T-helper 1 cell (primary cell): ENCODE measurements at places on chromosomes 11 and 22.

DNA sequence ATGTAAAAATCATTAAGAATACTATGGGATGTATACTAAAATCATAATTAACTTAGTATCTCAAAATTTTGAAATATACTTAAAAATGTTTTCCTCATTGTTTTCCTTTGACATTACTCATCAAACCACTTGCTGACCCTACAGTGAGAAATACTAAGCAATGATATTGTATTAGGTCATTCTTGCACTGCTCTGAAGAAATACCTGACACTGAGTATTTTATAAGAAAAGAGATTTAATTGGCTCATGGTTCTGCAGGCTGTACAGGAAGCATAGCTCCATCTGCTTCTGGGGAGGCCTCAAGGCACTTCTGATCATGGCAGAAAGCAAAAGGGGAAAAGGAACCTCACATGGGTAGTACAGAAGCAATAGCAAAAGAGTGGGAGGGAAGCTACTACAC is 950.9 kb upstream of the CHORDC1 start:
- DNase-seq = no peak

DNA sequence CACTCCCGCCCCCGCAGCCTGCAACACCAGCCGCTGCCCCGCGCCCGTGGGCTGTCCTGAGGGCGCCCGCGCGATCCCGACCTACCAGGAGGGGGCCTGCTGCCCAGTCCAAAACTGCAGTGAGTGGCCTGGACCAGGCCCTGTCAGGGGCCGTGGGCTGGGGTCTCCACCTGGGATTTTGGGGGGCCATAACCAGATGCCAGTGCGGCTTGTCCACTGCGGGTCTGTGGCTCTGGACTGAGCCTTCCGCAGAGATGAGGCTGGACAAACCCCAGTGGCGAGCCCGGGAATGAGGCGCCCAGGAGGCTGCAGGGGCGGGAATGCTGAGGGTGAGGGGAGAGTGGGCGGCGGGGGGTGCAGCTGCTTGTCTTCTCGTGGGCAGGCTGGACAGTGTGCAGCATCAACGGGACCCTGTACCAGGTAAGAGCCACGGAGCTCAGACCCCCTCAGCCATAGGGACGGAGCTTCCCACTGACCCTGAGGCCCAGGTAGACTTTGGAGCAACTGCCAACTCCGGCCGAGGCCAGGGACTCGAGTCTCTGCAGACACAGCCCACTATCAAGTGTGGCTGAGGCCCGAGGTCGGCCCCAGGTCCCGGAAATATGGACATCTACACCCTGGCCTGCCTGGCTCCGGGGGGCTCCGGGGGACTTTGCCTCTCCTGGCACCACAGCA is 24.8 kb upstream of the MUC5B start:
- no peak for DNase-seq

DNA sequence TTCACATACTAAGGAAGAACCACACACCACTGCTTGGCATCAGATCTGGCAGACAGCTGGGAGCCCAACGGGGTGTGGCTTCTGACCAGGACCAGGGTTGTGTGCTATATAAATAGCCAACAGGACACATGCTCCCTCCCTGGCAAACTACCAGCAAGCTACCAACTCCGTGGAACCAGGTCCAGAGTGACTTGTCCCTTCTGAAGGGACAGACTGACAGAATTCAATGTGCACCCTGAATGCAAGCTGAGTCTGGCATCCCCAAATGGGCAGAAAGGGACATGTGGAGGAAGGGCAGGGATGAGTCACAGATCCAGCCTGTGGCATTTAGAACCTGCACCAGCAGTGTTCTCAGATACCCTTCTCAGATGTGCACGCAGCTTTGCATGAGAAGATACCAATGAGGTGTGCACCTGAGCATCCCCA is 92.9 kb downstream of the MICAL3 start:
- DNase-seq = no peak

GRCh38 chr11:119153049-119153818 is 4.4 kb downstream of the ABCG4 start:
- no peak for DNase-seq
